Stimulated activated CD4-positive, alpha-beta T cell treated with anti-CD3 and anti-CD28 coated beads, Interleukin-1b, Interleukin-23, amount 100 ng/mL, for 24 hours (primary cell): ENCODE measurements at places on chromosomes 2 and 18.

GRCh38 chr2:175036582-175037018, 31.4 kb upstream of the CHN1 start:
- no peak for DNase-seq

GRCh38 chr2:133568172-133568571, at the start of gene NCKAP5:
Gene NCKAP5 (minus strand): TSS chr2:133568463. CDS start chr2:133517526, 50,937 bp downstream.
- no peak for DNase-seq

- no peak for DNase-seq
These were observed 29.7 kb downstream of the MGAT4A start for GRCh38 chr2:98701230-98701629.

DNA sequence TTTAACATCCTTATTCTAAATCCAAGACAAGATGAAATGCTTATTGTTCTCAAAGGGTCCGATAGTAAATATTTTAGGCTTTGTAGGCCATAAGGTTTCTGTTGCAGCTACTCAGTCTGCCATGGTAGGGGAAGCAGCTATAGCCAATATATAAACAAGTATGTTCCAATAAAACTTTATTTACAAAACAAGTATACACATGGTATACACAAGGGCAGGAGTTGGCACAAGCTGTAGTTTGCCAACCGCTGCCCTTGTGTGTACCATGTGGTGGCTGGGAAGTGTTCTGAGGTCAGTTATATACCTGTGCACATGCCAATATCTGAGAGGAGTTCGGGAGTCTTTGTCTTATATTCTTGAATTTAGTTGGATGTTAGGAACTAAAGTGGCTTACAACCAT, 126.0 kb upstream of the DNMT3A start:
- DNase-seq, result no peak

GRCh38 chr2:228655331-228655730, 473.8 kb upstream of the SPHKAP start:
- DNase-seq, result no peak

- no peak for DNase-seq
These were observed 308.0 kb upstream of the STON1 start for GRCh38 chr2:48221846-48222516.

DNA sequence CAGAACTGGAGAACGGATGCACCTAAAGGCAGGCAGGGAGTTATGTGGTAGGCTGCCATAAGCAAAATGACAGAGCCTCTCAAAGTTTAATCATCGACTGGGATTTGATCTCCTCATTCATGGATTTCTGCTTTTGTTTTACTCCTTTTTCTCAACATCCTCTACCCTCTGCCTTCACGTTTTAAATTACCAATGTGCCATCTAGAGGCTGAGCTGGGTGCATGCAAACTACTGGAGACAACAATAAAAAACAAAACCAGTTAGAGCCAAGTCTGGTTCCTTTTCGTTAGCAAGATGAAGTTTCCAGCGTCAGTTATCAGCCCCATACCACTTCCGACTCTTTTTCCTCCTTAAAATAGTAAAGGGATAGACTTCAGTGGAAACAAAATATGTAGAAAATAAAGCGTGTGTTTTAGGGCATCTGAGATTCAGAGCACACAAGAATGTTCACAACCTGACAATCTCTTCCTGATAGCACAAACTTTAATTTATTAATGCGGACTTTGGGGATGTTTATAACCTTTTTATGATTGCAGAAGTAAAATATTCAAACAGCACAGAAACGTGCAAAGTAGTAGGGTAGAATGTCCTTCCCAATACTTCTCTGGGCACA, 117.0 kb downstream of the LAMA1 start:
- no peak for DNase-seq

DNA sequence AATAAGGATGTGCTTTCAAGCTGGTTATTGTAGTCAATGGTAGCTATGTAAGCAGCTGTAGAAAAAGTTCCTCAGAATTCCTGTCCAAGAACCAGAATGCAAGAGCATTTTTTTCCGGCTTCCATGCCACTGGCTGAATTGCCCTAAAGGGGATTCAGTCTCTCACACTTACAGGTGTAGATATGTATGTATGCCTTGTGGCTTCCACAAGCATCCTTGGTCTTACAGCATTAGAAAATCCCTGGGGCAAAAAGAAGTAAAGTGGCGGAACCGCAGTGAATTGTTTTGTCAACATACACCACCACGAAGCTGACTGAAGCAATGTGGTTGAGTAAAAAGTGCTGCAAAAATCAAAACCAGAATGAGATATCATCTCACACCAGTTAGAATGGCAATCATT, 54.6 kb downstream of the FANCL start:
- no peak for DNase-seq

DNA sequence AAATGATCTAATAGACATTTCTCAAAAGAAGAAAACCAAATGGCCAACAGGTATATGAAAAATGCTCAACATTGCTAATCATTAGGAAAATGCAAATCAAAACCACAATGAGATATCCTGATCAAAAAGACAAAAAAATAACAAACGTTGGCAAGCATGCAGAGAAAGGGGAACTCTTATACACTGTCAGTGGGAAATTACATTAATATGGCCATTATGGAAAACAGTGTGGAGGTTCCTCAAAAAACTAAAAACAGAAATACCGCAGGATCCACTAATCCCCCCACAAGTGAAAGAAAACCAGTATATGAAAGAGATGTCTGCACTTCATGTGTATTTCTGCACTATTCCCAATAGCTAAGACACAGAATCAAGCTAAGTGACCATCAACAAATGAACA, 57.7 kb upstream of the CTIF start:
- DNase-seq, result no peak

- DNase-seq, result no peak
These were observed 64.0 kb downstream of the ODC1 start for GRCh38 chr2:10383960-10384734.

GRCh38 chr2:46547223-46548102, 68.1 kb downstream of the TMEM247 start:
- DNase-seq, result no peak

DNA sequence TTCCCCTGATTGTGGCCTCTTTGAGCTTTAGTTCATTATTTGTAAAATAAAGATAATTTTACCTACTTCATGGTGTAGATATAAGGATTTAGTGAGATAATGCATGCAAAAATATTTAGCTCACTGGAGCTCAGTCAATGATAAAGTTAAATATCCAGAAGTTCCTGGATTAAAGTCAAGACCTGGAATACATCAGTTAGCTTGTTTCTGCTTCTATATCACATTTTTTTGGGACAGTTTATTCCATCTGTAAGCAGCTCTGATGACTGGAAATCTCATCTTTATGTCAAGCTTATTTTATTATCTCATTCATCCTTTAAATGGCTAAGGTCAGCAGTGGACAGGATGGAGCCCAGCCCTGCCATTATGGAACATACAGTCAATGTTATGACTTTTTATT, 152.0 kb downstream of the EVA1A start:
- DNase-seq, result no peak

DNA sequence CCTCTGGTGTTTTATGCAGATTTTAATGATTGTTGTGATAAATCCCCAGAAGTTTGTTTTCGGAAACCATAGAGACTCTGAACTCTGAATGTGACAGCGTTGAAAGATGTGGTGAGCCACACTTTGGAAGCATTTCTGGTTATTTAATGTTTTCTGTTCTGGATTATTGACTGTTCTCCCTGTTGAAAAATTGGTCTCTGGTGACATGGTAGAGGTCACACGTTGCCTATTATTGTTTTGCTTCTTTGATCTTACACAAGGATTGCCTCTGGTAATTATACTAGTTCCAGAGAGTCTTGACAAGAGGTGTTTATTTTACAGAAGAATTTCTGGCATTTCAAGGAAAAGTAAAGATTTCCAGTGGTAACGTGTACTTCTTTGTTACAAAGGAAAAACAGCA, 127.1 kb downstream of the GREB1L start:
- no peak for DNase-seq

DNA sequence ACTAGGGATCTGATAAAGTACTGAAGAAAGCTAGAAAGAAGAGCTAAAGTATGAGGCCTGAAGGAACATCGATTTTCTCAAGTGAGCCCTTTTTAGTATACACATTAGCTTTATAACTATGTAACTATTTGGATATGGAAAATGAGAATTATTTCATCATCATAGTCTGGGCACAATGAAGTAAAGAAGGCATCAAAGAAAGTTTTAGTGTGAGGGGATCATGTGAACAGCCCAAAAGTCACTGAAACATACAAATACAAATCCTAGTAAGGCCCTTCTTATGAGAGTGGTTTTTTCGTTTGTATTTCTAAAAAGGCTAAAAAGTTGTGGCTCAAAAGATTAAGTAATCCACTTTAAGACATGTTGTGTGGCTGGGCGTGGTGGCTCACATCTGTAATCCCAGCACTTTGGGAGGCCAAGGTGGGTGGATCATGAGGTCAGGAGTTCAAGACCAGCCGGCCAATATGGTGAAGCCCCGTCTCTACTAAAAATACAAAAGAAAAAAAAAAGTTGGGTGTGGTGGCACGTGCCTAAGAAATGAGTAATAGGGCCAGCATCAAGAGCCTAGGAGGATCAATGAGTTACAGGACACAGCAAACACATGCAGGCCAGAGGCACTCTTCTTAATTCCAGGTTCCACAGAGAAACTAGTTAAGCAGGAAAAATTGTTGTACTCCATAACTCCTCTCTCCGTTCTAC, 61.9 kb downstream of the PUM2 start:
- DNase-seq, result no peak

DNA sequence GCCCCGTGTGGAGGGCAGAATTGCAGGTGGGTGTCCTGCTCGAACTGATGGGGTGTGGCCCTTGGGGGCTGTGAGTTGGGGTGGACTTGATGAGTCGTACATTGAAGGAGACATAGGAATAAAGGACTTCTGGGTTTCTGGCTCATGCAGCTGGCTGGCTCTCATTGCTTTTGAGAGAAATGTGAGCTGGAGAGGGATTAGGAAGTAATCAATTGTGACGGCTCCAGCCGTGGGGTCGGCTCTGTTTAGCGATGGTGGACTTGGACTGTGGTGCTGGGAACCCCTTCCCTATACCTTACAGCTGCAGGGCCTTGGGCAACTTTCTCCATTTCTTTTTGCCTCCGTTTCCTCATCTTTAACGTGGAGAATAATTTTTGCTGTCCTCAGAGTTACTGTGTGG, 9.2 kb downstream of the IMPA2 start:
- no peak for DNase-seq

- DNase-seq, result no peak
These were observed 136.0 kb downstream of the PTH2R start for GRCh38 chr2:208542465-208543041.

DNA sequence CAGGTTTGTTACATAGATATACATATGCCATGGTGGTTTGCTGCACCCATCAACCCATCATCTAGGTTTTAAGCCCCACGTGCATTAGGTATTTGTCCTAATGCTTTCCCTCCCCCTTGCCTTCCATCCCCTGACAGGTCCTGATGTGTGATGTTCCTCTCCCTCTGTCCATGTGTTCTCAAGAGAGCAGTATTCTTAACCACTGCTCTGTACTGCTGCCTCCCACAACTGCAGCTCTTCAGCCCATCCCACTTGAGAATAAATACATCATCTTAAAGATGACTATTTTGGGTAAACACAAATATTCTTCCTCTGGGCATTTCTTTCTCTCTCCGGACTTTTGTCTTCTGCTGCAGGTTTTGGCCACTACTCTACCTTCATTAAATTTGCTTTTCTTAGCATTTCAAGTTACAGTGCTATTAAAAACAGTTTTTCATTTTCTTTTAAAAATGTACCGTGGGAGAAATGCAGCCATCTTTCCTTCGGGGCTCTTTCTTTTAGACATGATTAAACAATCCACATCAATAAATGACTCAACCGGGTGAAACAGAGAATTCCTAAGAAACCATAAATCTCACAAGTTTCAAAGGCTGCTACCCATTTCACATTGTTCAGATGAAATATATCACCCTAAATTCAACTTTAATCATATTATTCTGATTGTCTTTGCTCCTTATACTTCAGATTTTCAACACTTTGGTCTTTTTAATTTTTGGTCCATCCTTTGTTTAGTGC, 323.4 kb downstream of the GALNT13 start:
- no peak for DNase-seq

DNA sequence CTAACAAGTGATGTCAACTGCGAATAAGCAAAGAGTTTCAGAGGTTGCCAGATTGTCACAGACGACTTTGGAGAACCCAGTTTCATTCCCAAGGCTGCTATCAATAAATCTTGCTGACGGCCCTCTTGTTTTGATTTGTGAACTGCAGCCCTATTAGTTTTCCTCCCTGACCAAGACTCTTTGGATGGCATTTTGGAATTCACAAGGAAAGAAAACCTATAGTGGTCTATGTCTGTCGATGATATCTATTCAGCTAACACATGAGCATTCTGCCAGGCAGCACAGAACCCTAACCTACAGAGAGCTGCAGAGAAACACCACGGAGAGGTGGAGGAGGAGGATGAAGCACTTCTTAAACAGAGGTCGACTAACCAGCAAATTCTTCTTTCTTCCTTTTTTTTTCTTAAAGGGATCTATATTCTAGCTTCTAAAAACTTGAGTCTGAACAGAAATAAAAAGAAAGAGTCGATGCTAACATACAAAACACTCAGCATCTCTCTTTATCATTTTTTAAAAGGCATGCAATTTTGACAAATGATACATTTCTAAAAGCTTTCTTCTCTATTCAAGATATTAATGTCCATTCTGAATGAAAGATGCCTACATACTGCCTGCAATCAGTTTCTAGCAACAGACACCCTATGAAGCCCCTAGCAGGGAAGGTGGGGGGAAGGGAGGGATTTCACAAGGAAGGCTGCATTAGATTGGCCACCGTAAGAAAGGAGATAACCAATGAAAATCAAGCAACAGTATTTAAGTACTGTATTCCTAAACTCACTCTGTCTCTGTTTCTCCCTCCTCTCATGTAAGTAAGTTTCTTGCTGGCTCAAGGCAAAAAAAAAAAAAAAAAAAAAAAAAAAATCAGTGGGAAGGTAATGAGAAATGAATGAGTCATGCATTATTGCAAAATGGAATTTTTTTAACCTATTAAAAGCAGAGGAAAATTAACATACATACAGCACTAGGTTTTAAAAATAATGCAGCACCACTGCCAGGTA, 83.0 kb upstream of the CHRNA1 start:
- no peak for DNase-seq

DNA sequence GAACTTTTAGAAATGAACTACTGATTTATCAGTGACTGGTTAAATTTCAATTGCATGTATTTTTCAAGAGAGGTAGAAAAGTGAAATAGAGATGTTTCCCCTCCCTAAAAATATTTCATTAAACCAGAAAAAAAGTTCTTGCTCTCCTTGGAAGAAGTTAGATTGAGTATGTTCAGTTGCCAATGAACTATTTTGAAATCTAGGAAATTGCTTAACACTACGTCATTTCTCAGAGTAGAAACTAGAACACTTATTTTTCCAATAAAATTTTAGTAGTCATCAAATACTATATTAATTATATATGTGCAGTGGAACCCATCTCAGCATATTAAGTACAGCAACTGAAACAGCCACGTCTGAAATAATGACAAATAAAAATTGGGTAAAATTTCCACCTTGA, 51.8 kb upstream of the STAT1 start:
- DNase-seq, result no peak

DNA sequence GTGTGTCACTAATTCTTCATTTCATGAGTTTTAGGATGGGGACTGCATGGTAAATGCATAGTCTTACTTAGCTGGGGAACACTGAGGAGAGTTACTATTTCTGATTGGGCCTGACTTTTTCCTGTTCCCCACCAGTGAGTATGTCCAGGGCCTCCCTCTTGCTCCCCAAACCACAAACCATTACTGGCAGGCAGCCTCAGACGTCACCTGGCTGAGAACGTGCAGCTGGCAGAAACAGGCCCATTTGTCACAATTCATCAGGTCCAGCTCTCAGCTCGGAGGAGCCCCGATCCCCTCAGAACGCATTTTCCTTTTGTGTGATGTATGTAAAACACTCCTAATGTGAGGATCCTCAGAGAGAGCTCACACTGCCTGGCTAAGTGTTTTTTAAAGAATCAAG, 71.7 kb upstream of the SIX3 start:
- no peak for DNase-seq
